ENCODE measurements at places on chromosomes 1 and 21. TPM values are rescaled to one million over a fixed set of nuclear protein-coding genes. Genes with fewer than 3 reads are reported as not detected.

GRCh38 chr1:2128189-2128901 lies 66.2 kb downstream of the FAAP20 start:
- DNase-seq, result no peak

SPATA21 gene
- not detected for polyA plus RNA-seq

C8B gene
- not detected for polyA plus RNA-seq

DEGS1 gene
- polyA plus RNA-seq, result 383 TPM

DYRK3 gene
- polyA plus RNA-seq, result 9.3 TPM

ATP13A2 gene
- 9.2 TPM for polyA plus RNA-seq

All from fibroblast of lung (primary cell).